ENCODE measurements at places on chromosomes 1 and 21. TPM values are rescaled to one million over a fixed set of nuclear protein-coding genes. Genes with fewer than 3 reads are reported as not detected.

DNA sequence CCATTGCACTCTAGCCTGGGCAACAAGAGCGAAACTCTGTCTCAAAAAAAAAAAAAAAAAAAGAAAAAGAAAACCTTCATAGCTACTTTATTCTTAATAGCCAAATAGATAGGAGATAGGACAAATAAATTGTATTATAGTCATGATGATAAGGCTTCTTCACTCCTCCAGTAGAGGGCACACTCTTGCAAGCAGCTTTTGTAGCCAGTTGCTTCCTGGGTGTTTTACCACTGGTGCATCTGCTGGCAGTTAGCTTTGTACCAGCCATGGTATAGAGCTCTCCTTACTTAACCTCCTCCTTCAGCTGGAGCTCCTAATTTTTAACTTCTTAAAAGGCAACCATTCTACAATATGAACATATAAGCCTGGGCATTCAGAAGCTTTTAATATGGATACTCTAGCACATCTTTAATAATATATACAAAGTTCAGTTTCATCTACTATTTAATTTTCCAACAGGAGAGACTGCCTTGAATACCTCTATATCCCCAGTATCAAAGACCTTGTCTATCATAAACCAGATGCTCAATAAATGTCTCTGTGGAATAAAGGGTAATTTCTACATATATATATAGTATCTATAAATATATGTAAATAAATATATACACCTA is 35.8 kb downstream of the EVI5 start:
- no peaks in the 10 kb centered on the region for H3K27me3 ChIP-seq
- peaks cover 20% of the 10 kb centered on the region for H3K4me1 ChIP-seq
- H3K36me3 ChIP-seq, result no peaks in the 10 kb centered on the region
- DNase-seq, result peak; percentile 84
- H3K4me3 ChIP-seq, result no peak overlapping the region

GRCh38 chr1:58539553-58539952 is 7.0 kb downstream of the OMA1 start:
- H3K4me3 ChIP-seq, result no peak overlapping the region
- H3K27me3 ChIP-seq, result no peaks in the 10 kb centered on the region
- no peak overlapping the region for H3K27ac ChIP-seq
- DNase-seq, result no peak

NBPF6 gene
- total RNA-seq, result not detected

- H3K27ac ChIP-seq, result peak overlapping the region; percentile 67
- H3K36me3 ChIP-seq, result no peaks in the 10 kb centered on the region
- H3K4me3 ChIP-seq, result peak overlapping the region; percentile 54
- H3K27me3 ChIP-seq, result no peaks in the 10 kb centered on the region
- H3K4me1 ChIP-seq, result peaks cover 83% of the 10 kb centered on the region
These were observed 28.4 kb downstream of the RNF11 start for GRCh38 chr1:51264451-51264850.

DNA sequence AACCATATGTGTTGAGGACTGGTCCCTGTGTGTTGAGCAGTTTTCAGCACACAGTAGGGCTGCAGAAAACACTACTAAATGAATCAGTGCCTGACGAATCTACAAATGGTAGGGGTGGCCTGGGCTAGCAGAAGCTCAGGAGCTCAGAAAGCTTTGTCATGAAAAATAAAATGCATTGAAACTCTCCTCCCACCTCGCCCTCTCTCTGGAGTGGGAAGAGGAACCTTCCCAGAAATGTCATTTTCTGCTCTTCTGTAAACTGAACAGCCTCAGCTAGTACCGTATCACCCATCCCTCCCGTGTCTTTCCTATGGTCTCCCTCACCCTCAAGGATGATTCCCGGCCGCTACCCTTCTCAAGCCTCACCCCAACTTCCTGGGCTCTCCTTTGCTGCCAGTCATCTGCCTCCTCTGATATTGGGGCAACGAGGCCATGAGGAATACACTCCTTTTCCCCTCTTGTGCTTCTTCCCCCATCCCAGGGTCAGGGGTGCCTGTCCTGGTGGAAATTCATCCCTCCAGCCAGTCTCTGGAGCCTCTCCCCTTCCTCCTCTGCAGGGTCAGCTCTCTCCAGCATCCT is 734.5 kb downstream of the PTPRU start:
- H3K4me1 ChIP-seq, result peaks cover 4% of the 10 kb centered on the region
- H3K27ac ChIP-seq, result no peak overlapping the region
- no peaks in the 10 kb centered on the region for H3K36me3 ChIP-seq
- H3K27me3 ChIP-seq, result no peaks in the 10 kb centered on the region

GRCh38 chr21:36717976-36718375 is 19.1 kb downstream of the SIM2 start:
- no peaks in the 10 kb centered on the region for H3K4me1 ChIP-seq
- H3K36me3 ChIP-seq, result no peaks in the 10 kb centered on the region
- DNase-seq, result no peak
- H3K4me3 ChIP-seq, result no peak overlapping the region
- peaks cover 65% of the 10 kb centered on the region for H3K27me3 ChIP-seq

GRCh38 chr1:60695716-60696171 is 386.6 kb upstream of the NFIA start:
- H3K4me1 ChIP-seq, result no peaks in the 10 kb centered on the region
- DNase-seq, result no peak
- H3K27ac ChIP-seq, result no peak overlapping the region
- H3K36me3 ChIP-seq, result no peaks in the 10 kb centered on the region
- no peaks in the 10 kb centered on the region for H3K27me3 ChIP-seq

CLEC20A gene
- total RNA-seq, result not detected

DNA sequence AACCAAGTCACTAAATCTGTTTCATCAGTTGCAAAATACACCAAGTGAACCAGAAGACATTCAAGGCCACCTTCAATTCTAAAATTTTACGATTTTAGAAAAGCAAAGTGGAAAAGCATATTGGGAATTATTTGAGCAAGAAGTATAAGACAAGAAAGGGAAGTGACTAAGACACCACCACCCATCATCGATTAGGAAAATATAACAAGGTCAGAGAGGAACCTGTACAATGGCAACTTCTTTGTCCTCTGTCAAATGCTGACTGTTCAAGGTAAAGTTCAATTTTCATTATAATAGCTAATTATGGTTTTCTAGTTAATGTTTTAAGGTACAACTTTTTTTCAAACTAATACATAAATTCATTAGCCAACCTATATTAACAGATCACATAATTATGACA is 10.8 kb downstream of the FRRS1 start:
- H3K4me1 ChIP-seq, result peaks cover 11% of the 10 kb centered on the region
- no peaks in the 10 kb centered on the region for H3K27me3 ChIP-seq
- DNase-seq, result no peak
- H3K36me3 ChIP-seq, result no peaks in the 10 kb centered on the region
- H3K27ac ChIP-seq, result no peak overlapping the region

- no peak overlapping the region for H3K27ac ChIP-seq
- H3K4me1 ChIP-seq, result 0 out of 2 replicates have a peak, but pooled peaks cover 4% of the 10 kb centered on the region
- peaks cover 10% of the 10 kb centered on the region for H3K36me3 ChIP-seq
These were observed 38.0 kb upstream of the ANGPTL7 start for GRCh38 chr1:11151114-11151513.

DNA sequence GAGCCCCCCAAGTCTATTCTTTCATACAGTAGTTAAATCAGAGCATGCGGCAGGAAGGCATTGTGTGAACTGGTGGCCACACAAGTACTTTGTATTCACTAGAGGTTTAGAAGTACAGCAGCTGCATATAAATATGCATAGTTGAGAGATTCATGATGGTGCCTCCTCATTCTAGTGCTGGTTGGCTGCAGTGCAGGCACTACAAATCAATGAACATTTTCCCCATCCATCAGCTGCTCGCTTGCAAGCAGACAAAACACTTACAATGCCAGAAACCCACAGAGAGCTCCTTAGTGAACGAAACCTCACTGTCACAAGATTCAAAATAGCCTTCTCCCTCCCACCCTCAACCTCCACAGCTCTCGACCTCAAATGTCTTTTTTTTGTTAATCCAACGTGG is 726.2 kb downstream of the USP25 start:
- H3K36me3 ChIP-seq, result no peaks in the 10 kb centered on the region
- no peak for DNase-seq
- no peaks in the 10 kb centered on the region for H3K27me3 ChIP-seq

KRTAP10-1 gene
- not detected for total RNA-seq

OR2L13 gene
- not detected for total RNA-seq

DNA sequence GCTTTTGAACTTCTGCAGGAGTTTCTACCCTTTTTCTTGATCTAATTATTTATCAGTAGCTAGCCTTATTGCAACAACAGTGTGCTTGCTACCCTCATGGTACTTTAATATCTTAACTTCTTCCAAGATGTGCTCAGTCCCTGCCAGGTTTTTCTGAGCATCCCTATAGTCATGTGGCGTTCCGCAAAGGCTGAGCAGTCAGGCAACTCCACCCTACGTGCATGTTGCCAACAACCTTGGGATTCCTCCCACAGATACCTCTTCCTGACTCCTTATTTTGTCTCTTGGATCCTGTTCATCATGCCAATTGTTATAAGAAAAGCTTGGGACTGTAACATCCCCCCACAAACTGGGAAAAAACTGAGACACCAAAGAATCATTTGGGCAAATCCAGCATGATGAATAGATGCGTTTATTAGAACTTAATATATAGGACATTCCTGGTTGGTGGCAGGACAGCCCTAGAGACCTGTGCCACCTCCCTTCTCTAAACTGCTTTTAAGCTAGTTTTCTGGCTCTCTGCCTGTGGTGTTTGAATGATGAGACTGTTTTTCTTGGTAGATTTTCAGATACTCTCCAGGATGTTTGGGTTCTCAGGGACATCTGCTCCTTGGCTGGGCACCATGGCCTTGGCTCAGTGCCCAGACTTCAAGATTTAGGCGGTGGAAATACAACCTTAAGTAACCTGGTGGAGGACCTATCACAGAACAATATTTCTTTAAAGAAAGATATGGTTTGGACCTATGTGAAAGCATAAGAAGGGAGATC is 27.1 kb upstream of the KCTD3 start:
- H3K27me3 ChIP-seq, result no peaks in the 10 kb centered on the region
- H3K36me3 ChIP-seq, result no peaks in the 10 kb centered on the region
- no peak overlapping the region for H3K4me3 ChIP-seq
- H3K27ac ChIP-seq, result no peak overlapping the region
- peaks cover 18% of the 10 kb centered on the region for H3K4me1 ChIP-seq

- DNase-seq, result no peak
- peaks cover 20% of the 10 kb centered on the region for H3K4me1 ChIP-seq
- H3K27me3 ChIP-seq, result no peaks in the 10 kb centered on the region
These were observed 104.2 kb upstream of the SLC45A1 start for GRCh38 chr1:8213676-8214075.

PDPN gene
- total RNA-seq, result 0.25 TPM

TRIM46 gene
- total RNA-seq, result 3.4 TPM

DNA sequence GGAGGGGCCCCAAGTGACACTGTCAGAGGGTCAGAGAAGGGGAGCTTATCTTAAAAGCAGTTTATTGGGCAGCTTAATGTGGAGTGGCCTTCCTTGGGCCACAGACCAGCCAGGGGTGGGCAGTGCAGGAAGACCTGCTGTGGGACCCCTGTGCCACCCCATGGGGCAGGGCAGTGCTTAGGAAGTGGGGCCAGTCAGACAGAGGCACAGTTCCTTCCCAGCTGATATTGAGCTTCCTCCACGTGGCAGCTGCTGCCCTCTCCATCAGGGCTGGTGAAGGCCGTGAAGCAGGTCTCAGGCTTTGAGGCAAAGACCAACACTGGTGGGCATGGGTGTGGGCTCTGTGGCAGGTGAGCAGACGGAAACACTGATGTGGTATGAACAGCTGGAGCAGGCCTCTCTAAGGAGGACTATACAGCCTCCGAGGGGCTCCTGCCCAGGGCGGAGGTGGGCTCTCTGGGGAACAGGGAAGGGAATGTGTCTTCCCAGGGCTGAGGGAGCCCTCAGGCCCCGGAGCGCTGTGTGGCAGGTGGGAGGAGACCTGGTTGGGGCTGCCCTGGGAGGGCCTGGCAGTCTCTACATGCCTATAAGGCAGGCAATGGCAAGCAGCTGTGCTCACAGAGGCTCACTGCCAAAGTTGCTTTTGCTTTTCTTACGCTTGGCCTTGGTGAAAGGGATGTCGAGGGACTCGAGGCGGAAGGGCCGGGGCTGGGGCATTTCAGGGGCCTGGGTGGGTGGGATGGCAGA is 3.0 kb upstream of the DDOST start:
- no peak overlapping the region for H3K4me3 ChIP-seq
- DNase-seq, result no peak
- no peaks in the 10 kb centered on the region for H3K27me3 ChIP-seq
- no peaks in the 10 kb centered on the region for H3K36me3 ChIP-seq
- no peak overlapping the region for H3K27ac ChIP-seq

All from GM23248 (cell line).